Activated CD4-positive, CD25-positive, alpha-beta regulatory T cell treated with anti-CD3 and anti-CD28 coated beads, Interleukin-2, amount 50 U/mL, for 72 hours (primary cell): ENCODE measurements at places on chromosomes 11 and 22.

DNA sequence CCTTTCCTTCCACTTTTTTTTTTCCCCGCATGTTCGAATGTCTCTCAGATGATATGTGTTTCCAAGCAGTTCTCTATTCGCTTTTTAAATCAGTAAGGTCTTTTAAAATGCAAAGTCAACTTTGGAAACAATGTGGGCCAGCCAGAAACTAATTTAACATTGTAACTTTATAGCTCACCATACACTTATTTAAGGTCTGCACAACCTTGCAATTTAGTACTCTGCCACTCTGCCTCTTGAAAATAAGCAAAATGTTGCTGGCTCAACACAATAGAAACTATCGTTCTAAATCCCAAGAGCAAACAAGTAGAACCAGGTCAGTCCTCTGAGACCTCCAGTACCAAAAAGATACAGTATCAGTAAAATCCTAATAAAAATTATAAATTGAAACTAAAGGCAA lies 109.0 kb downstream of the SIK3 start:
- DNase-seq: no peak

- no peak for DNase-seq
Observed at GRCh38 chr11:79918846-79919245, 478.0 kb upstream of the TENM4 start.

DNA sequence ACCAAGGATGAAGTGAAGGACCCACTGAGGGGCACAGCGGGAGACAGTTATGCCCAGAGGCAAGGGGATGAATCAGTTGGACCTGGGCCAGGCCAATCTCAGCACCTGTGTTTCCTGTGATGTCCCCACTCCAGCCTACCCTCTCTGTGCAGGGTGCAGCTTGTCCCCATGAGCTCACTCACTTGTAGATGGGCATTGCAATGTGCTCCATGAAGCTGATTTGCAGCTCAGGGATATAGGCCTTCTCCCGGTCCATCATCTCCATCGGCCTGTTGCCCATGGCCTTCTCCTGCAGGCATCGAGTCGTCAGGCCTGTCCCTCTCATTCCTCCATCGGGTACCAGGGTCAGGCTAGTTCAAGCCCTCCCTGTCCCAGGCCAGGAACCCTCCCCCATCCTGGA lies 96.2 kb downstream of the PDE2A start:
- no peak for DNase-seq

GRCh38 chr22:21626735-21627469 lies 2.9 kb downstream of the YDJC start:
- DNase-seq: no peak

DNA sequence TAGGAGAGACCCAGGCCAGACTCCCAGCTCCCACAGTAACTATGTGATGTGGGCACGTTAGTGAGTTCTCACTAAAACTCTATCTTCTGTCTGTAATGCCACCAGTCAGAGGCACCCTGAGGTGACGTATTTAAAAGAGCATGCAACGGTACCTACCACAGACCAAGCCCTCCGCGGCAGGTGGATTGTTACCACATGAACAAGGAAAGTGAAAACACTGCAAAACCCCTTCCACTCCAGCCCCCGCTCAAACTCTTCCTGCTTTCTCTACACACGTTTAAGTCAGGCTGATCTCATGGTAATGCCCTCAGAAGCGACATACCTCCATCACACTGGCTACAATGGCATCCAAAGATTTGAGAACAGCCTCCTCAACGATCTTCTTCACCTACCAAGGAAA lies 36.7 kb downstream of the SERPIND1 start:
- DNase-seq: no peak

DNA sequence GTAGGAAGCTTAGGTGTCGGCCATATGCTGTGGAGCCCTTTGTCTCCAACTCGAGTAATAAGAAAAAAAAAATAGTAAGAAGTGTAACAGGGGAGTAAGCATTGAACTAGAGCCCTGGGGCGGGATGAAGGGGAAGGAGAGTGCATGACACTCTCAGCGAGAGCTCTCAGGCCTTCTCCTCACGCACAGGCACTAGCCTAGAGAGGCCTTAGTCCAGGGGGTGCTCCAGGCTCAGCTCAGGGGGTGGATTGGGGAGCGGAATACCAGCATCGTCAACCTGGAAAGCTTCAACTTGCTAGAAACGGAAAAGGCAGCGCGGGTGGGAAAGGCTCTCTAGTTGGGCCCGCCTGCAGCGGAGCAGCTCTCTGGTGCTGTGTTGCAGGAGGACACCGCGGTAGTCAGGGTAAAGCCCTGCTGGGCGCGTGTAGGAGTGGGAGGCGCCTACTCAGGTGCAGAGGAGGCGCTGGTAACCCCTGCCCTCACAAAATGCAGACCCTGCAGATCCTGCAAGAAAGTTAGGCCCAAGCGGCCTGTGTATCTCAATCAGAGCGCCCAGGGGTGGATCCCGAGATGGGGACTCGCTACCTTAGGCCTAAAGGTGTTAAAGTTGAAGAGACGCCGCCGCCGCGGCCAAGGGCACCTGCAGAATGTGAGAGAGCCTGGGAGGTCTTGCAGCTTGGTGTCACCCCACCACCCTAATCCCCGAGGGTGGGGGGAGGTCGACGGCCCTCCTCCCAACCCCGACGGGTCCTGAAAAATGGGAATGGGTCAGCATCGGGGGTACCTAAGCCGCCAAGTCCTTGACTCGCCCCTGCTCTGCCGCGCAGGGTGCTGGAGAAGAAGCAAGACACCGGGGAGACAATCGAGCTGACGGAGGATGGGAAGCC lies 2.8 kb downstream of the SLC17A6 start:
- no peak for DNase-seq

DNA sequence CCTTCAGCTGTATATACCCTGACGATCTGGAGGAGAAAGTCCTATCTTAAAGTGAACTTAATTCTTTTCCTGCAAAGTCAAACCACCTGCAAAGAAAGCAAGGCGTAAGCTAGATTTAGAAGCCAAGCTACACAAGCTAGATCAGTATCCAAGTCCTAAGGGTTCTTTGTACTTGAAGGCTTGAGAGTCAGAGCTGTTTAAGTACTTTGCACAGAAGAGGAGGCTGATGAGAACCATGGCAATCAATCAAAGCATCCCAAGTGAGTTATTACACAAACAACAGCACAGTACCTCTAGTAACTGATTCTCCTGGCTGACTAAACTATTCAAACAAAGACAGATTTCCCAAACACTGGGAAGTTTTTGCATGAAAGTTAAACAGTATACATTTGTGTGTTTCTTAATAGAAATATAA lies 1.9 kb downstream of the CDON start:
- DNase-seq: no peak
